ENCODE measurements at places on chromosomes 11 and 22.
A peak's percentile ranks its signal among the peaks of the same experiment; 100 is the strongest.

- DNase-seq = peak; percentile 67
These were observed 25.8 kb upstream of the MPPED1 start for GRCh38 chr22:43385770-43386641.

- DNase-seq = no peak
These were observed 10.5 kb upstream of the OR2AT4 start for GRCh38 chr11:75107187-75107586.

DNA sequence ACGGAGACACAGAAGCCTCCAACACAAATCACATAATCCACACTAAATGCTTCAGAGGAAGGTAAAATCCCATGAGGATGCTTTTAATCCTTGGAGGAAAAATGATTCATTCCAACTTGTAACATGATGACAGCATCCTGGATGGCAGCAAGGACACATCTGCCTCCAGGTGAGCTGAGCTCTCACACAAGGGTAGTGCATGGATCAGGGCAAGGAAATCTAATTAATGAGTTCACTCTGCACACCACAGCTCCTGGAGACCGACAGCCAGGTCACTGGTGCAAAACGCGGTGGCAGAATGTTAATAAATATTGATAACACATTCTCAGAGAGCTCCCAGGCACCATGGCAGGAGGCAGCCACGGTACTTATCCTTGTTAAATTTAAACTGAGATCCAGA is 40.3 kb upstream of the CYP2D6 start:
- no peak for DNase-seq

DNA sequence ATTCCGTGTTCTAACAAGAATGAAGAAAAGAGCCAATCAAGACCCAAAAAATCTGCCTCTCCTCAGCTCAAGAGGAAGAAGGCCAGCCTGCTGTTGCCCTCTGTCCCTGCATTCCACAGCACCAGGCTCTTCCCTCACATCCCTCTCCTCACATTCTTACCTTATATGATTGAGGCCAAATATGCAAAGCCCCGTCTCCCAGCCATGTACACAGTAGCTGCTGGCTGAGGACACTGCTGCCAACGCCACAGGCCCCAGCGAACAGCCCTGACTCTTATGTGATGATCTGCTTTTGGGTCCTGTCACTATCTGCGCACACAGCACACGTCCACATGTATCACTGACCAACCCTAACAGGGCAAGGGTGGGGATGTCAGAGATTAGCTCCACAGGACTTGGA is 60.2 kb downstream of the MICAL3 start:
- peak; percentile 63 for DNase-seq

DNA sequence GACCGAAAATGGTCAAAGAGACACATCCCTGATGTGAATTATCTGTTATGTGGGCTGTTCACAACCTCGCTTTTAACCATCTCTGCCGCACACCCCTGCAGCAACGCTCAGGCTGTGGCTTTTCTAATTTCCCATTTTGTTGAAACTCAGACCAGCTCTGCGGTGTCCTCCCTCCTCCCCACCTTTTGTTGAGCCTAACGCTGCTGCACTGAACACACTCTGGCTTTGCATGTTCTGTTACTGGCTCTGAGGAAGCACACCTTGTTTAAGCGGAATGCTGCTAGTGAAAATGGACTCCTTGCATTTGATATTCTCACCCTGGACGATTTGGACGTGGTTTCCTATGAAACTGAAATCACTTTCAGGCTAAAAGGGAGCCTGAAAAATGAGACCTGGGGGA is 198.5 kb upstream of the MTNR1B start:
- DNase-seq = no peak

- DNase-seq = no peak
These were observed 91.1 kb downstream of the PICALM start for GRCh38 chr11:85977751-85978160.

DNA sequence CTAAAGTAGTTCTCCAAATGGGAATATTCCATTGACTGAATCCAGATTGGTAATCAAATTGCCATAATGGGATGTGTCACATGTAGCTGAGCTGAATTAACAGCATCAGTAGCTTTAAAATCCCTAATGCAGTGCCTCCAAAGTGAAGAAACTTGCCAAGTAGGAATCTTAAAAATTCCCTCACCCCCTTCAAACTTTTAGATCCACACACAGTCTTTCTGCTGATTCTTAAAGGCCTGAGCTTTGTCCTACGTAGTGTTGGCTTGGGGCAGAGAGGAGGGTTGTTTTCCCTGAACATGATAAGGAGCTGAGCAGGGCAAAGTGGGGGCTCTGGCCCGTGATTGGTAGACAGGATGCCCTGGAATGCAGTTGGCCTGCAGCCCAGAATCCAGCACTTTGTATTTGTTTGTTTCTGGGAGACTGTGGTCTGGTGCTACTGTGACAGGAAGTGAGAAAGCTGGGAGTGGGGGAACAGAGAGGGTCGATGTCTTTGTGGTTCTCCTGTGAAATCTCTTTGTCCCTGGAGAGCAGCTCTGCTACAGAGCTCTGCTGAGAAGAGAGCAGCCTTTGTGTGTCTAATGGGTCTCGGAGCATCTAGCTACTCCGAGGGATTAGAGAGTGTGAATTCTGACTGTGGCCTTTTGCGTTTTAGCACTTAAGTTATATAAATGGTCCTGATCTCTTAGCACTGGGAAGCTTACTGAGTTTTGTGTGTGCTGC is 16.9 kb downstream of the CTNND1 start:
- DNase-seq = peak; percentile 99

- no peak for DNase-seq
These were observed 23.7 kb downstream of the SFI1 start for GRCh38 chr22:31520051-31520450.

DNA sequence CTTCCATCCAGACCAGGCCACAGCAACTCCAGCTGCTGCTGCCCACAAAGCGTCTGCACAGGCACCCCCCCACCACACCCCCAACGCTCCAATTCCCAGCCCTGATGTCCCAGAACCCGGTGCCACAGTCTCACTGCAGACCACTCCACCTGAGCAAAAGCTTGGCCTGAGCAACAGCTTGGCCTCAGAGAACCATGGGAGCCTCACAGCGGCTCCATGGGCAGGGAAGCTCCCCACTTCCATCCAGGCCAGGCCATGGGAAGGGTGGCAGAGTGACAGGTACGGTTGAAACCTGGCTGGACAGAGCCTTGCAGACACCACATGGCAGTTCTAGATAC is 13.2 kb downstream of the PLXNB2 start:
- no peak for DNase-seq

- peak; percentile 44 for DNase-seq
These were observed 33.2 kb upstream of the CAVIN3 start for GRCh38 chr11:6353367-6353987.

DNA sequence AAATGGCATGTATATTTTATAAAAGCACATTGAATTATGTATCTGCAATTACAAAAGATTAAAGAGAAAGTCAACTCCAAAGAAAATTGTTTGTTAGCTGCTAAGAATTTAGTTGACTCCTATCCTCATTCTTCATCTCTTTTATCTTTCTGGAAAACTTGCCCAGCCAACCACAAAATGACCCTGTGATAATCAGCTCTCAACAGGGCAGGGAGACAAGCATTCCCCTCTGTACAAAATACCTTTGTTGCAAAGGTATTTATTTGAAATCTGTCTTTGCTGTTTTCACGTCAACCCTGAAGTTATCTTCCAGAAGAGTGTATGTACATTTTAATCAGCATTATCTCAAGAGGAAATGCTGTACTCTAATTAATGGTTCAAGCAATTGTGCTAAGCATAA is 191.1 kb upstream of the DDI1 start:
- no peak for DNase-seq

DNA sequence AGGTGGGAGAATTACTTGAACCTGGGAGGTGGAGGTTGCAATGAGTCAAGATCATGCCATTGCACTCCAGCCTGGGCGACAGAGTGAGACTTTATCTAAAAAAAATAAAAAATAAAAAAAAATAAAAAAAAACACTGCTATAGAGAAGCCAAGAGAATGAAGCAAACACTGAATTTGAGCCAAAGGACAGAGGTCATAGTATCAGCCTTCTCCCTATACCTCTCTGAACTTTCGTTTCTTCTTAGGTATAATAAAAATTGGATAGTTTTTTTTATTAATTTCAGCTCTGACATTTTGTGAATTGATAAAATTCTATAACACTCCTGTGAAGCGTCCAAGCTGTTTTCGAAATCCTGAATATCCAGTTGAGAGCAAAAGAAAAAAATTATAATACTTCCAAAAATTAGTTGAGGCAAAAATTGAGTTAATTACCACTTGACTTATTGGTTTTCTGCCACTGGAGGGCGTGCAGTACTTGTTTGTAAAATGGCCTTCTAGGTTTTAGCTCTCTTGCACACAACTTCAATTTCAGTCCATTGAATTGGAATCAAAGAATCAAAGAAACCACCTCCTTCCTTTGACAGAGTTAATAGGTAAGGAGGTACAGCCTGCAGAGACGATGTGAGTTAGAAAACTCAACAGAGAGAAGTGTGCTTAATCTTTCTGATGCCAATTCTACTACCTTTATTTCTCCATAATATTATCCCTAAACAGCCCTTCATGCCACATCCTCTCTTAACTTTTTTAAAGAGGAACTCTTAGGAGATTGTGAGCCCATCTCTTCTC is 143.2 kb downstream of the BBOX1 start:
- peak; percentile 83 for DNase-seq

DNA sequence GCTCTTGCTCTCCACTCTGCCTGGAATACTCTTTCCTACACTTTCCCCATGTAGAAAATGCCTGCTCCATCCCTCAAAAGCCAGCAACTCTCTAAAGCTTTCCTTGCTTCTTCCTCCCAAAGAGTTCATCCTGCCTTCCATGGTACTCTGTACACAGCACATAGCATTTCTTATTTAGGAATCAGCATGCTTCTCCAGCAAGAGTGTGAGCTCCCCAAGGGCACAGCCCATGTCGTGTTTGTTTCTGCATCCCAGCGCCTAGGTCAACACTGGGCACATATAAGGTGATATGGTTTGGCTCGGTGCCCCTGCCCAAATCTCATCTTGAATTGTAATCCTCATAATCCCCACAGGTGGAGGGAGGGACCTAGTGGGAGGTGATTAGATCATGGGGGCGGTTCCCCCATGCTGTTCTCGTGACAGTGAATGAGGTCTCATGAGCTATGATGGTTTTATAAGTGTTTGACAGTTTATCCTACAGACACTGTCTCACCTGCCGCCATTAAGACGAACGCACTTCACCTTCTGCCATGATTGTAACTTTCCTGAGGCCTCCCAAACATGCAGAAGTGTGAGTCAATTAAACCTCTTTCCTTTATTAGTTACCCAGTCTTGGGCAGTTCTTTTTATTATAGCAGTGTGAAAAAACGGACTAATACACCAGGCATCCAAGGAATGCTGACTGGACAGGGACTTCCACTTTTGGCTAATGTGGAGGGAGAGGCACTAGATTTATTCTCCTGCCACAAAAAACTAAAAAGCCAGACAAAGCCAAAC is 8.2 kb downstream of the VPS37C start:
- DNase-seq = peak; percentile 86

GRCh38 chr11:20059587-20060021 is 100.7 kb downstream of the DBX1 start:
- DNase-seq = no peak

Data from fibroblast of skin of scalp (primary cell).